Activated naive CD4-positive, alpha-beta T cell treated with anti-CD3 and anti-CD28 coated beads, Interleukin-2, amount 10 ng/mL, durations not matched to agents 7 days and 5 days (primary cell): ENCODE measurements at places on chromosomes 6 and 20.

DNA sequence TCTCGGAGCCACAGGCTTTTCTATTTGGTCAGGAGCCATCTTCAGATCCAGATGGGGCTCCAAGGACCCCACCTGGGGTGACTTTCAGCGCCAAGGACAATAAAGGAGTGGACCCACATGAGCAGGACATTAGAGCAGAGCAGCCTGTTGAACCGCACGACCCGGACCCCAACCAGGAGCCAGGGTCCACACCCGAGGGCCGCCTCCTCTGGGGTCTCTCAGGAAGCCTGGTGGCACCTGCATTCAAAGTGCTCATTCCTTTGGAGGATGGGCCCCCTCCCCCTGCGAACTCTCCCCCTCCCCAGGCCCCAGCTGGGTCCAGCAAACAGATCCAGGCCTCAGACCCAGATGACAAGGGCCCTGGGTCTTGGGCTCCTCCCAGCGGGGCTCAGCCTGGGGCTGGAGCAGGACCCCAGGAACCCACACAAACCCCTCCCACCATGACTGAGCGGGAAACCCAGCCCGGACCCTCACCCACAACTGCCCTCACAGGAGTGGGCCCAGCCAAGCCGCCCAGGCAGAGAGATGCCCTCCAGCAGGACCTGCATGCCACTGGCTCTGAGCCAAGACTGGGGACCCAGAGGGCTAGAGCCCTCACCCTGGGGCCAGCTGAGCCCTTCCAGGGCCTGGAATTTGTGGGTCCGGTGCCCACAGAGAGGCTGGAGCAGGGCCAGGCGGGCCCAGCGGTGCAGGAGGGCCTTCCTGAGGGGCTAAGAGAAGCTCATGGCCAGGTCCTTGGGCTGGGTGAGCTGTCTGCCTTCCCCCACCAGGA is 23.9 kb downstream of the RAB44 start:
- no peak for DNase-seq

DNA sequence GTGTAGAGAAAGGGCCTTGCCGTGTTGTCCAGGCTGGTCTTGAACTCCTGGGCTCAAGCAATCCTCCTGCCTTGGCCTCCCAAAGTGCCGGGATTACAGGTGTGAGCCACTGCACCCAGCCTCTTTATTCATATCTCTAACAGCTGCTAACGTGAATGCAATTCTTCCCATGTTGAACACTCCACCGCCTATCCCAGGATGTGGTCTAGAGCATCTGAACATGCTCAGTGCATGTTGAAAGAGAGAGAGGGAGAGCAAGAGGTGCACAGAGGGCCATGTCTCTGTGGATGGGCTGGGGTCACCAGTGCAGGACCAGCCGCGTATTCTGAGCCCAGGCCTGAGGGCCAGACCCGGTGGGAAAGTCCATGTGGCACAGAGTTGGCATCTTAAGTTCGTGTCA is 12.8 kb downstream of the TUBB2A start:
- DNase-seq = no peak

DNA sequence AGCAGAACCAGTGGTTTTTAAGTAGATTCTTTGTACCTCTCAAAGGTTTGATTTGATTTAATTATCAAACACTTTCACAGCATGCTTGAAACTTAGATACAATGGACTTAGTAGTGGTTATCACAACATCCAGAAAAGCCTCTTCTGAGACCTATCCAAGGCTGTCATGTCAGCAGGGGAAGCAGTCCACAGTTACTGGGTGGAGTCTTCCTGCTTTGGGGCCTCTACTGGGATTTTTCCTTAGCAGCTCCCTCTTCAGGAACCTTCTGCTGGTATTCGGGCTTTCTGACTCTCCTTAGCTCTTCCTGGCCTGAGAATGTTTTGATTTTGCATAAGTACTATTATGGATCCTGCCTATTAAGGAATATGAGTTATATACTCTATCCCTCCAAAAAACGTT is 36.0 kb downstream of the ARFGEF2 start:
- DNase-seq = no peak

DNA sequence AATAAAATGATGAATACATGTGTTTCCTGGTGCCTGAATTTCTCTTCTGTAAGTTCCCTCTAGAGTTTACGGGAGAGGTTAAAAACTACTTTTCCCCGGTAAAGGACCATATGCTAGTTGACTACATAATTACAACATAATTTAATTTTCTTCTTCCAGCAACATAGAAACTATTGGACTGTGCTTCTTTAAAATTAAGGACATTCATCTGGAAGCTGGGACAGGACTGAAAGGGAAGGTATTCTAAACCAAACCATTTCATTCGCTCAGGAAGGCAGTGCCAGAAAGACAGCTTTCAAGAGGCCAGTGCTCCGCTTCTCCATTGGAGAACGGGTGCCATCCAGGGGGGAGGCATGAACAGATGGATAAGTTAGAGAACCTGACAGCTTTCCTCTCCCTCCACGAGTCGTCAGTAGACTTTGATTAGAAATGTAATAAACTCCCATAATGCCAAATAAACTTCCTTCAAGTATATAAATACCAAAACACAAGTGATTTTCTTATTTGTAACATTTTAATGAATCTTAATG is 458.0 kb upstream of the SOX4 start:
- DNase-seq = no peak

DNA sequence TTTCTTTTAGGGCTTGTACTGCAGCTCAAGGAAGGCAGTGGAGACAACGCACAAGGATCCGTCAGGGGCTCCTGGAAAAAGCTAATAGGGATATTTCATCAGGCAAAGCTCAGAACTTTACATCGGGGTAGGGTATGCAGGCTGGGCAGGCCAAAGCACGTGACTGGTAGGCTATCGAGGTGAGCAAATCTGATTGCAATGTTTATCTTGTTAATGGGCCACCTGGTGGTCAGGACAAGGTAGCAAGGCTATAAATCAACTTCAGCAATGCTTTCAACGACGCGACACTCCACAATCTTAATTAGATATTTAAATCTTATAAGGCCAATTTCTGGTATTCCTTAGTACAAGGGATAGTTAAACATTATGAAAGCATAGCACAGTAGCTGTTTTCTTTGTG is 1302.8 kb upstream of the EYS start:
- no peak for DNase-seq

DNA sequence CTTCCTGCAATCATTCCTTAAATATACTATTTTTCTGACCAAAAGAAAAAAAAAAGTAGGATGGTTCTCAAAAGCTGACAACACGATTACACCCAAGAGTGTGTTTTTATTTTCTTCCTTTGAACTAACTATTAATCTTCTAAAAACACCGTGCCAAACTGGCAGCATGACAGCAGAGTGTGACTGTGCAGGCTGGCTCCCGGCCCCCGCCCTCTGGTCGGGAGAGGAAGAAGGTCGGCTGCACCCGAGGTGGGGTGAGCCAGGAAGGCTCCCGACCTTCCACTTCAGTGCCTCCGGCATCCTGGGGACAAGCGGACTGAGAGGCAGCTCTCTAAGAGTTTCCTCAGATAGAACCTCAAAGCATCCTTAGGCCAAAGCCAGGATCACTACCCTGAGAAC is 29.2 kb downstream of the SLC22A23 start:
- no peak for DNase-seq
